ENCODE measurements at places on chromosomes 5 and 9.

GRCh38 chr5:106877881-106878280, 792.9 kb downstream of the EFNA5 start:
- DNase-seq = no peak
- no peaks in the 10 kb centered on the region for H3K36me3 ChIP-seq
- no peaks in the 10 kb centered on the region for H3K4me1 ChIP-seq
- H3K27ac ChIP-seq = no peak overlapping the region
- H3K27me3 ChIP-seq = peaks cover 10% of the 10 kb centered on the region
- no peak overlapping the region for H3K4me3 ChIP-seq

- no peak overlapping the region for H3K4me3 ChIP-seq
- H3K27me3 ChIP-seq = no peaks in the 10 kb centered on the region
- H3K27ac ChIP-seq = no peak overlapping the region
- peaks cover 16% of the 10 kb centered on the region for H3K4me1 ChIP-seq
- no peak for DNase-seq
- H3K36me3 ChIP-seq = no peaks in the 10 kb centered on the region
Observed at GRCh38 chr9:130820135-130820738, 14.8 kb upstream of the ABL1 start.

GRCh38 chr9:36045610-36046009, 8.9 kb downstream of the RECK start:
- H3K27me3 ChIP-seq = no peaks in the 10 kb centered on the region
- H3K4me1 ChIP-seq = peaks cover 32% of the 10 kb centered on the region
- H3K36me3 ChIP-seq = no peaks in the 10 kb centered on the region
- no peak overlapping the region for H3K4me3 ChIP-seq
- no peak overlapping the region for H3K27ac ChIP-seq

DNA sequence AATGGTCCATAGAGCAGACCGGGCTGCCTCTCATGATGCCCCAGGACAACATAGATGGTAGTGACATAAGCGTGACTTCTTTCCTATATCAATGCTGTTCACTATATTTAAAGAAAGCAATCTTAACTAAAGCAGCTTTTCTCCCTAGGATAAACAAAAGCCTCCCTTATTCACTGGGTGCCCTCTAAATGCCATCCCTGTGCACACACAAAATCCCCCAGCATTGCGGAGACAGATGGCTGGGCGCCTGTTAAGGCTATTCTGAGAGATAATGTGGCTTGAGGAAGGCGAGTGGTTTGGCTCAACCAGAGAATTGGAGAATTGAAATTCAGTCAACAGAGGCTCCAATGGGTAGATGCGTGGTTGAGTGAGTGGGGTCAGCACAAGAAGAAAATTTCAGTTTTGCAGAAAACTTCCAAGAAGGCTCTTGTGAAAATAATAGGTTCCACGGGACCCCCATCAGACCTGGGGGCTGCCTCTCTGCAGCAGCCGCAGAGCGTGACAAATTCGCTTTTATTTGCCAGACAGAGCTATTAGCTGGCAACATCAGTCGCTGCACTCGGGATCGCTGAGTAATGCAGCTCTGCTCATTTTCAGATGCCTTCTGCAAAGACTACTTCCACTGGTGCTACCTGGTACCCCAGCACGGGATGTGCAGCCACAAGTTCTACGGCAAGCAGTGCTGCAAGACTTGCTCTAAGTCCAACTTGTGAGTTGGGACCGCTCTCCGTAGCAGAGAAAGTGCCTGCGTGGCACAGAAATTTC, 103.9 kb upstream of the ICE1 start:
- no peak for DNase-seq
- no peak overlapping the region for H3K27ac ChIP-seq
- H3K4me1 ChIP-seq = no peaks in the 10 kb centered on the region
- H3K4me3 ChIP-seq = no peak overlapping the region

GRCh38 chr5:138439477-138440158, 761 bp downstream of the REEP2 start:
- peak overlapping the region; percentile 30 for H3K27ac ChIP-seq
- peak overlapping the region; percentile 77 for H3K4me3 ChIP-seq
- H3K4me1 ChIP-seq = peaks cover 11% of the 10 kb centered on the region

DNA sequence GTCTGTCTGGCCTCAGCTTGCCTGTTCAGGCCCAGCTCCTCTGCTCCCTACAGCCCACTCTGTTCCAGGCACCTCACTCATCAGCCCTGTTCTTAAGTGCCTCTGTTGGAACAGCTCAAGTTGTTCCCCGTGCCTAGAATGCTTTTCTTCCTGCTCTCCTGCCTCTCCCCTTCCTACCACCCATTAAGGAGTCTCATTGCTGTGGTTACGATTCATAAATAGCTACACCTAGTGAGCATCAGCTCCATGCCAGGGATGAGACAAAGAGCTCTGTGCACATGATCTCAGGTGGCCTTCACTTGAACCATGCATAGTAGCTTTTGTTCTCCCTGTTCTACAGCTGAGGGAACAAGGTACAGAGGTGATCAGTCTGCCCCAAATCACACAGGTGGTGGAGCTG, 54.3 kb downstream of the PSD2 start:
- peaks cover 11% of the 10 kb centered on the region for H3K27me3 ChIP-seq
- H3K27ac ChIP-seq = peak overlapping the region; percentile 78
- peak overlapping the region; percentile 73 for H3K4me3 ChIP-seq
- H3K36me3 ChIP-seq = peaks cover 7% of the 10 kb centered on the region
- peaks cover 21% of the 10 kb centered on the region for H3K4me1 ChIP-seq

- no peaks in the 10 kb centered on the region for H3K36me3 ChIP-seq
- H3K27ac ChIP-seq = no peak overlapping the region
- DNase-seq = no peak
- H3K27me3 ChIP-seq = peaks cover 15% of the 10 kb centered on the region
Observed at GRCh38 chr5:153807801-153808200, 230.9 kb downstream of the FAM114A2 start.

DNA sequence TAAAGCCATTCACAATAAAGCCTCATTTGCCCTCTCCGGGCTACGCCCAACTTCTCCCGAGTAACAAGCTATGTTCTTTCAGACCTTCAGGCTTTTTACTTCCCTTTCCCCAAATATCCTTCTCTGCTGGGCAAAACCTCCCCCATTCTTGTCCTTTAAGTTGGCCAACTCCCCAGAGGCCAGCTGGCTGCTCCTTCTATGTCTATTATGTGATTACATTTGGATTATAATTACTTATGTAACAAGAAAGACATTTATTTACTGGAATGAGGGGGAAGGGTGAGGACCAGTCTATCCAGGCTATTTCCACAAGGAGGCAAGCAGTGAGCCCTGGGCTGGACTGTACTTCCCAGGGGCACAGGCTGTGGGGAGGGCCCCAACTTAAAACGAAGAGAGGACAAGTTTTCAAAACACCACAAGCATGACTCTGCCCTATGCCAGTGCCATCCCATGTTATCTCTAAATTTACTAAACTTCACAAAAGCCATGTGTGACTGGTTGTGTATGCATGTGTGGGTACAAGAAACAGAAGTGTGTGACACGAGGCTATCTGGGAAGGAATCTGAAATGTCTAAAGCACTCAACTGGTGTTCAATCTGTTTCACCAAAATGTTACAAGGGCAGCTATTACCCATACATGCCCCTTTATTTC, 84.5 kb downstream of the GNAQ start:
- no peak overlapping the region for H3K27ac ChIP-seq

DNA sequence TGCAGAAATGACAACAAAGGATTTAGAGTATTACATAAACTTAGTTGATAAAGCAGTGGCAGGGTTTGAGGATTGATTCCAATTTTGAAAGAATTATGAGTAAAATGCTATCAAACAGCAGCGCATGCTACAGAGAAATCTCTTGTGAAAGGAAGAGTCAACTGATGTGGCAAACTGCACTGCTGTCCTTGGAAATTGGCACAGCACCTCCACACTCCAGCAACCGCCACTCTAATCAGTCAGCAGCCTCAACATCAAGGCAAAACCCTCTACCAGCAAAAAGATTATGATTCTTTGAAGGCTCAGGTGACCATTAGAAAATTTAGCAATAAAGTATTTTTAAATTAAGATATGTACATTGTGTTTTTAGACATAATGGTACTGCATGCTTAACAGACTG, 66.4 kb downstream of the AUH start:
- H3K36me3 ChIP-seq = peaks cover 33% of the 10 kb centered on the region
- no peak overlapping the region for H3K4me3 ChIP-seq
- peaks cover 14% of the 10 kb centered on the region for H3K4me1 ChIP-seq
- H3K27me3 ChIP-seq = no peaks in the 10 kb centered on the region
- DNase-seq = no peak

DNA sequence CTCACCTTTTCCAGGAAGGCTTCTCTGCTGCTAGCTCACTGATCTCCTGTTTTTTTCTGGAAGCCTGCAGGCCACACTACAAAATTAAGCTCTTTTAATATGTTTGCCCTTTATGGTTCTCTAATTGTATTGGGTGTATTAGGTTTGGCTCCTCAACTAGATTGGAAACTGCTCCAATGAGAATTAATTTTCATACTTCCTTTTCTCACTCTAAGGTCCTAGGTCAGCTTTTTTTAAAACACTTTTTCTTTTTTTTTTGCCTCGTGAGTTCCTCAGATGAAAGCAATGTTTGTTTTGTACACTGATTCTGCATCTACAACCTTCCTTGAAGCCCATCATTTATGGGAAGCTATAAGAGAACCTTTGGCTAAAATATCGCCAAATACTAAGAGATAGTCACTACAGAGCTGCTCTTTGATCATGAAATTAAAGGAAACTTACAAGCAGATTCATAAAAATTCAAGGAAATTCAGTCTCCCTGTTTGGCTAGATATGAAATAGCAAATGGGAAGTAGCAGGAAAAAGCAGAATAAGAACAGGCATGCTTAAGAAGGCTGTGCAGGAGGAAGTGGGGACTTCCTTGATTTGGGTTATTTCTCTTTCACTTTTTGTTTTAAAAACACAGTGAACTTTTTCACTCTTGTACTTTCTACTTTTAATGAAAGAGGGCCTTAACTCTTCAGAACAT, 55.2 kb upstream of the FYB1 start:
- H3K27ac ChIP-seq = peak overlapping the region; percentile 94
- H3K4me3 ChIP-seq = peak overlapping the region; percentile 72
- peaks cover 30% of the 10 kb centered on the region for H3K4me1 ChIP-seq

DNA sequence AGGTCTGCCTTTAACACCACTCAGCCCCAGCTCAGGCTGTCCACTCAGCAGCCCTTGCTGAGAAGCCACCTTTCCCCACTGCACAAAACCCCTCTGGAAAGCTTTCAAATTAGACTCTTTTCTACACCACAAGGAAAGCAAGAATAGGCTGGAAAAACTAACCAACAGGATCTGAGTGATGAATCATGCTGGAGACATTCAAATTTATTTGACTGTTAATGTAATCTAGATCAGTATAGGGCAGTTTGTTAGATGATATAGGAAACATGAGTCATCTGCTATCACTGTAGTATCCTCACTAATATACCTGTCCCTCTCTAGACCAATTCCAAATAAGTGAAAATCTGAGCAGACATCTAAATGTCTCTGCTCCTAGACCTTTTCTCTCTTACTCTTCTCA, 127.8 kb upstream of the PAM start:
- H3K27me3 ChIP-seq = peaks cover 34% of the 10 kb centered on the region
- no peak for DNase-seq
- no peak overlapping the region for H3K4me3 ChIP-seq
- no peaks in the 10 kb centered on the region for H3K36me3 ChIP-seq
- H3K27ac ChIP-seq = no peak overlapping the region

- no peaks in the 10 kb centered on the region for H3K27me3 ChIP-seq
- no peak overlapping the region for H3K4me3 ChIP-seq
- no peak for DNase-seq
- H3K36me3 ChIP-seq = peaks cover 2% of the 10 kb centered on the region
Observed at GRCh38 chr5:103218164-103218563, 40.4 kb upstream of the MACIR start.

DNA sequence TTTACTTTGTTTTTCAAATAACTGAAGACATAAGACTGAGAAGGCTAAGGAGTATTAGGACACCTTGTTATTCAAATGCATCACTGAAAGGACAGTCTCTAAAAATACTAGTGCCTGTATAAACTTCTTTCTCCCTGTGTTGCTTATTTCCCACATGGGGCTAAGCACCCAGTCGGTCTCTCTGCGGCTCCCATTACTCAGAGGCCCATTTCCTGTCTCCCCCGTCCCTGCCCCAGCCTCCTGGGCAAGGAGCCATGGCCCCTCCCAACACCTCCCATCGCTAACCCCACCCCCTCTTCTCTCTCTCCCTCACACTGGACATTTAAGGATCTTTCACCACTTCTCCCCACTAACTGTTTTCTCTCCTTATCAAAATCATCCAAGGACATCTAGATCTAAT, 81.9 kb downstream of the EBF1 start:
- no peak for DNase-seq
- no peak overlapping the region for H3K4me3 ChIP-seq
- H3K36me3 ChIP-seq = peaks cover 2% of the 10 kb centered on the region

GRCh38 chr5:2910401-2911175, 159.1 kb upstream of the IRX2 start:
- H3K4me1 ChIP-seq = no peaks in the 10 kb centered on the region
- DNase-seq = no peak
- no peak overlapping the region for H3K4me3 ChIP-seq
- no peaks in the 10 kb centered on the region for H3K36me3 ChIP-seq
- H3K27ac ChIP-seq = no peak overlapping the region

DNA sequence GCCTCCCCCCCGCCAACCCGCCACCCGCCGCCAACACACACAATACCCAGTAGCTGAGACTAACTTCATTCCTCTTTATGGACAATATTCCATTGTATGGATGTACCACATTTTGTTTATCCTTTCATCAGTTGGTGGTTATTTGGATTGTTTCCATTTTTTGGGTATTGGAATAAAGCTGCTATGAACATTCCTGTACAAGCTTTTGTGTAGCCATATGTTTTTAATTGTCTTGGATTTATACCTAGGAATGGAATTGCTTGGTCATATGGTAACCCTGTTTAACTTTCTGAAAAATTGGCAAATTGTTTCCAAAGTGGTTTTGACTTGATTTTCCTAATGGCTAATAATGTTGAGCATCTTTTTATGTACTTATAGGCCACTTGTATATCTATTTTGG, 4.9 kb upstream of the UBTD2 start:
- H3K27ac ChIP-seq = no peak overlapping the region
- no peaks in the 10 kb centered on the region for H3K4me1 ChIP-seq
- DNase-seq = no peak
- H3K4me3 ChIP-seq = no peak overlapping the region
- H3K36me3 ChIP-seq = peaks cover 6% of the 10 kb centered on the region
- no peaks in the 10 kb centered on the region for H3K27me3 ChIP-seq

DNA sequence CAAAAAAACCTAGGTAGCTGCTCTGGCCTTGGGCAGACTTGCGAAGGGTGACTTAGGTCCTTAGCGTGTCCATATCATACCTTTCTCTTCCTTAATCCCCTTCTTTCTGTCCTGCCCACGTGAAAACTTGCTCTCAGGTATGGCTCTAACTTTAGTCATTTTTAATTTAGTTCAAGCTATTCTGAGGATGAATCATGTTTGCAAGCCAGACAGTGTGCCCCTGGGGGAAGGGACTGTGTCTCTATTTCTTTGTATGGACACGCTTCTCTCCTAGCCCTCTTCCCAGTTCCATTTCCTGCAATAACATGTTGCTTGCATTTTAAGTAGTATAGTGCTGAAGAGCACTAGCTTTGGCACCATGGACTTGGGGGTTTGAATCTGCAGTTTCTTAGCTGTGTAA, 120.6 kb downstream of the PTTG1 start:
- peaks cover 19% of the 10 kb centered on the region for H3K27me3 ChIP-seq
- no peak overlapping the region for H3K27ac ChIP-seq
- no peaks in the 10 kb centered on the region for H3K36me3 ChIP-seq

Measured in central memory CD8-positive, alpha-beta T cell (primary cell).